Keratinocyte (primary cell): ENCODE measurements at places on chromosomes 13 and 19. TPM values are rescaled to one million over a fixed set of nuclear protein-coding genes. Genes with fewer than 3 reads are reported as not detected.

NUMBL gene
- polyA plus RNA-seq = 5.5 to 6.0 TPM (median 5.7 TPM) in 3 replicates

DNA sequence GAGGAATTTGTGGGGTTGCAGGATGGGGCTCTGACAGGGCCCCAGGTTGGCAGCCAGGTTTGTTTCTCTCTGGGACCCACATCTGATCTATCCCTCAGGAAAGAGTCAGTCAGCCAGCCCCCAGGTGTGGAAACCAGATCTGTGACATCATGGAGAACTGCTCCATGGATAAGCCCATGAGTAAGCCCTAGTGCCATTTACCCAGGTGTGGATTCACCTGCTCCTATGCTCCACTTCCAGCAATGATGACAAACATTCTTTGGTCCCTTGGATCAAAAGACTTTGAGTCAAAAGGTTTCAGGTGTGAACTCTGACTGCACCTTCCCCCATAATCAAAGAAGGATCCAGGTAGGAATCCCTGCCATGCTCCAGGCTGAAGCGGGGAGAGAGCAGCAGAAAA is 26.9 kb upstream of the IGFL4 start:
- no peak for DNase-seq

GRCh38 chr19:43562698-43563241 is 12.6 kb downstream of the XRCC1 start:
- no peak for DNase-seq

DNA sequence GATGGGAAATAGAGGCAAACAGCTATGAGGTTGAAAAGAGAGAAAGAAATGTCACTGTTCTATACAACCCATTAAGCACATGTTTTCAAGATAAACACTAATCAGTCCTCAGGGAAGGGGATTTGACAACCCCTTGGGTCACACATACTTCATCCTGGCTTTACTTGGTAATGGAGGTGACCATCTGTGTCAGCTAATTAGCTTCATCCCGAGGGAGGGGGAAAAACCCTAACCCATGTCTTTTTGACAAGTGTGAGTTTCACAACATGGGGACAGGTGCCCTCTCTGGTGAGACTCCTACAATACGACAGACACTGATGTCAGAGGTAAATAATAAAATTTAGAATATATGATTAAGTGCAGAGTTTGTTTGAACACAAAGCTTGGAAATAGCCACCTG is 43.1 kb downstream of the ZNF611 start:
- no peak for DNase-seq

GRCh38 chr19:27746691-27747380 is 1466.1 kb downstream of the UQCRFS1 start:
- no peak for DNase-seq

DNA sequence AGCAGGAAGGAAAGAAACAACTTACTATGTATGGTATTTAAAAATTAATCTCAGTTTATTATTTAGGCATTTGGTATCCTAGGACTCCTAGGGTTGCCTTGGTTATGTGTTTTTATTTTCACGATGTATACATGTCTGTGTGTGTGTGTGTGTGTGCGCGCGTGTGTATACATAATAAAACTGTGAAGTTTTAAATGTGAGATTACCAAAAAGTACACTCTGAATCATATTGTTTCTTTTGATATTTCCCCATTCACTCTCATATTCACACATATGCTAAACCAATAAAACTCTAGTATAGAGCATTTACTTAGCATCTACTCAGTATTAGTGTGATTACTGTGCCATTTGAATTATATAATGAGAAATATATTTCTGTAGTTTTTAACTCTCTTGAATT is 30.8 kb upstream of the NDFIP2 start:
- DNase-seq = no peak
